ENCODE measurements at places on chromosomes 7 and 10. TPM values are rescaled to one million over a fixed set of nuclear protein-coding genes. Genes with fewer than 3 reads are reported as not detected.

Gene LDB3
- 132 TPM for total RNA-seq

GRCh38 chr7:151506901-151507382 lies 12.8 kb downstream of the RHEB start:
- DNase-seq = no peak

Gene HDAC9
- 122 TPM for total RNA-seq

DNA sequence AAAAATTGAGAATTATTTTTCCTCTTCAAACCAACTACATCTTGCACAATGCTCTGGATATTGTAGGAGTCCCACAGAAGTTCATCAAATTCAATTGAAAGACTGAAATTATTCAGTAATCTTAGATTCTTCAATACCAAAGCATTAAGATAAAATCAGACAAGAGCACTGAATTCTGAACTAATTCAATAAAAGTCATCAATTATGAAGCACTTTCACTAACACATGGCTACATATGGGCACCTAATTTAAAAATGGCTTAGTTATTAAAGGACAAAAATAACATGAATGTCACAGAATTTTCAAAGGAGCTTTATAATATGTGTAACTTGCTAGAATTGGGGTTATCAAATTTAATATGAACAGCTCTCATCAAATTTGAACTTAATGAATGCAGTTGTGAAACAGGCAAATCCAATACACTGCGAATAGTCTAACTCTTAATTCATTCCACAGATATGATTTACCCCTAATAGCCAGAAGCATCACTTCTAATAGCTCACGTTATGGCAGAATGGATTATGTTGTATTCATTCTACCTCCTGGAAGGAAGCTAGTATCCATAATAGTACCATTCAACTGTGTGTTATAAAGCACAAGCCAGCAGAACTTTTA lies 116.8 kb downstream of the GRM8 start:
- no peak for DNase-seq
